Pancreas (tissue), 10 donors: ENCODE measurements at places on chromosomes 2 and 18. TPM values are rescaled to one million over a fixed set of nuclear protein-coding genes. Genes with fewer than 3 reads are reported as not detected.

DNA sequence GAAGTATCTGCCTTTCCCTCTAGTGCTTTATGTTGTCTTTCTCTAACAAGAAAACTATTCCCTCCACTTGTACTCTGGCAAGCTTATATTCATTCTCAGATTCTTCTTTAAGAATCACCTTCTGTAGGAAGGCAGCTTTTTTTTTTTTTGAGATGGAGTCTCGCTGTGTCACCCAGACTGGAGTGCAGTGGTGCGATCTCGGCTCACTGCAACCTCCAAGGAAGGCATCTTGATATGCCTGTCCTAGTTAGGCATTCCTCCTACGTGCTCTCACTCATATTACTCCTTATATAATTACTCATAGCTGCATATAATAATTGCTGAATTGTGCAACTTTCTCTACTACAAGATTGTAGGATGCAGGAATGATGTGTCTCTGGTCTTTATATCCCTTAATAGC lies 15.8 kb downstream of the NDUFS1 start:
- no peaks in the 10 kb centered on the region for H3K27me3 ChIP-seq
- no peak for DNase-seq
- H3K27ac ChIP-seq, result no peak overlapping the region
- H3K36me3 ChIP-seq, result peaks cover under 1% of the 10 kb centered on the region
- H3K4me1 ChIP-seq, result no peaks in the 10 kb centered on the region

GRCh38 chr18:5527603-5528002 lies 16.2 kb downstream of the EPB41L3 start:
- no peaks in the 10 kb centered on the region for H3K4me1 ChIP-seq
- no peak overlapping the region for H3K27ac ChIP-seq
- no peaks in the 10 kb centered on the region for H3K36me3 ChIP-seq
- DNase-seq, result no peak
- H3K4me3 ChIP-seq, result no peak overlapping the region

Gene GPR75
- total RNA-seq, result 1.9 TPM

Gene ALS2
- total RNA-seq, result 6.6 TPM

Gene CRYBA2
- 8.8 TPM for total RNA-seq

Gene UGT1A10
- total RNA-seq, result not detected

Gene UPP2
- not detected for total RNA-seq
